ENCODE measurements at places on chromosomes 1 and 21.
A peak's percentile ranks its signal among the peaks of the same experiment; 100 is the strongest.

GRCh38 chr1:166166698-166167571, at the start of gene FAM78B:
TSS of gene FAM78B (minus strand) at chr1:166167001. CDS start at chr1:166166248, 753 bp downstream.
- peak; percentile 55 for DNase-seq

- no peak for DNase-seq
Observed at GRCh38 chr21:14959343-14959742, 105.5 kb downstream of the NRIP1 start.

- no peak for DNase-seq
Observed at GRCh38 chr1:246338098-246338497, 169.0 kb downstream of the SMYD3 start.

- no peak for DNase-seq
Observed at GRCh38 chr1:158686111-158687009, at the start of gene SPTA1. TSS of gene SPTA1 (minus strand) at chr1:158686715. CDS start at chr1:158686517, 198 bp downstream.

DNA sequence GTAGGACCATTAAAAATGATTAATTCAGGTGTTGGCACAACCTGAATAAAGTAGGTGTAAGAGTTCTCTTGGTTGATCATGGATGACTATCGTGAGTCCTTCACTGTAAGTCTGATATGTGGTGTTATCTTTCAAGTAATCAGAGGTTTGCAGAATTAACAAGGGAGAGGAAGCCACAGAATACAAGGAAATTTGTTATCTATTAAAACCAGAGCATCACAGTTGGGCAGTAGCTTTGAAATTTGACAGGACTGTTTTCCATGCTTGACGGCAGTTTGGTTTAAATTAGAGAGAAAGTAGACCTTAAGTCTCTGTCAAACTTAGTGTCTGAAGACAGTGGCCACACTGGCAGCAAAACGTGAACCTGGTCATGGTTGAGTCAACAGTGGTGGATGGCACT, 139.5 kb upstream of the KCNK2 start:
- no peak for DNase-seq

- DNase-seq = no peak
Observed at GRCh38 chr21:28282833-28283232, 709.8 kb downstream of the LTN1 start.

DNA sequence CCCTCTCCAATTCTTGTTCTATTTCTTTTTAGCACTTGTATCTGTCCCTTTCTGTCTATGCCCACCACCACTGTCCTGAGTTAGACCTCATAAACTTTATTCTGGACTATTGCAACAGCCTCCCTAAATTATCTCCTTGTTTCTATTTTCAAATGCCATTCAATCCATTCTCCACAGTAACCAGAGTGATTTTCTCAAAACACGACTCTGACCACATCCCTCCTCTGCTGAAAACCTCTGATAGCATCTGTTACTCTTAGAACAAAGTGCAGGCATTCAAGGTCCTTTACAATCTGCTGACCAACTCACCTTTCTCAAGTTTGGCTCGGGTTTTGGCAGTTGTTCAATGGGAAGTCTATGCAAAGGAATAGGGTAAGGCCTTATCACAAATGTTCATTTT, 22.8 kb upstream of the GPX7 start:
- DNase-seq = no peak

DNA sequence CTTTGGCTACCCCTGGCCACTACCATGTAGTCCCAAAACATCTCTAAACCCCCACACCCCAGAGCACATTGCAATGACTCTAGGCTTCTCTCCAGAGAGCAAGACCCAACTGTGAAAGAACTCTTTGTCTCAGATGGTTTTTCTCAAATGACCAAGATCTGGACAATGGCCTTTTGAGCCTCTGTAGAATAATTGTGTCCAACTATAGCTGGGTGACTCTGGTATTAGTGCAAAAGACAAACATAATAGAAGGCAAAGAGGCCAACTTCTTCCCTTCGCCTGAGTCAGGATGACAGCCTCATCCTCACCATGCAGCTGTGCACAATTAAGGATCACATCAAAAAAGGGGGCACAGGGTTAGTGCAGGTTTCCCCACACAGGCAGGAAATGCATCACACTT, 139.6 kb downstream of the BRINP2 start:
- DNase-seq = no peak

DNA sequence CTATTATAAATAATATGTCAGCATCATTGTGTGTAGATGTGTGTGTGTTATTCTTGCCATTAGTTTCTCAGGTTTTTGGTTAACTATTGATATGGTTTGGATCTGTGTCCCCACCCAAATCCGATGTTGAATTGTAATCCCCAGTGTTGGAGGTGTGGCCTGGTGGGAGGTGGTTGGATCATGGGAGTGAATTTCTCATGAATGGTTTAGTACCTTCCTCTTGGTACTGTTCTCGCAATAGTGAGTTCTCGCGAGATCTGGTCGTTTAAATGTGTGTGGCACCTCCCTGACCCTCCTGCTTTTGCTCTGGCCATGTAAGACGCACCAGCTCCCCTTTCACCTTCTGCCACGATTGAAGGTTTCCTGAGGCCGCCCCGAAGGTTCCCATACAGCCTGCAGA, 9.6 kb upstream of the POFUT2 start:
- DNase-seq = no peak

DNA sequence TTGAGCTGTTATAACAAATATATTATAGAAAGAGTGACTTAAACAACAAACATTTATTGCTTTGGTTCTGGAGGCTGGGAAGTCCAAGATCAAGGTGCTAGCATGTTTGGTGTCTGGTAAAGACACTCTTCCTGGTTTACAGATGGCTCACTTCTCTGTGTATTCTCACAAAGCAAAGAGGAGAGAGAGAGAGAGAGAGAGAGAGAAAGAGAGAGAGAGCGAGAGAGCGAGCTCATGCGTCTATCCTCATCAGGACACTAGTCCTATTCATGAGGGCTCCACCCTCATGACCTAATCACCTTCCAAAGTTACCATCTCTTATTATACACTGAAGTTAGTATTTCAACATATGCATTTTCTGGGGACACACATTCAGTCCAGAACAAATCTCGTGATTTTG, 32.7 kb upstream of the PCP4 start:
- no peak for DNase-seq

- no peak for DNase-seq
Observed at GRCh38 chr1:76314730-76315129, 240.2 kb downstream of the ST6GALNAC3 start.

GRCh38 chr1:185670187-185670627, 64.0 kb upstream of the HMCN1 start:
- DNase-seq = no peak

- no peak for DNase-seq
Observed at GRCh38 chr1:157431751-157432150, 120.6 kb downstream of the FCRL5 start.

DNA sequence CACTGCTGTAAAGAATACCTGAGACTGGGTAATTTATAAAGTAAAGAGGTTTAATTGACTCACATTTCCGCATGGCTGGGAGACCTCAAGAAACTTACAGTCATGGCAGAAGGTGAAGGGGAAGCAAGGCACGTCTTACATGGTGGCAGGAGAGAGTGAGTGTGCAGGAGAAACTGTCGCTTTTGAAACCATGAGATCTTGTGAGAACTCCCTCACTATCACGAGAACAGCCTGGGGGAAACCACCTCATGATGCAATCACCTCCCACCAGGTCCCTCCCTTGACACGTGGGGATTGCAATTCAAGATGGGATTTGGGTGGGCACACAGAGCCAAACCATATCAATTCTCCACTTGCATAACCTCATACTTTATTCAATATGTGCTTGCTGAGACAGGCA, 76.6 kb downstream of the GIPC2 start:
- no peak for DNase-seq

DNA sequence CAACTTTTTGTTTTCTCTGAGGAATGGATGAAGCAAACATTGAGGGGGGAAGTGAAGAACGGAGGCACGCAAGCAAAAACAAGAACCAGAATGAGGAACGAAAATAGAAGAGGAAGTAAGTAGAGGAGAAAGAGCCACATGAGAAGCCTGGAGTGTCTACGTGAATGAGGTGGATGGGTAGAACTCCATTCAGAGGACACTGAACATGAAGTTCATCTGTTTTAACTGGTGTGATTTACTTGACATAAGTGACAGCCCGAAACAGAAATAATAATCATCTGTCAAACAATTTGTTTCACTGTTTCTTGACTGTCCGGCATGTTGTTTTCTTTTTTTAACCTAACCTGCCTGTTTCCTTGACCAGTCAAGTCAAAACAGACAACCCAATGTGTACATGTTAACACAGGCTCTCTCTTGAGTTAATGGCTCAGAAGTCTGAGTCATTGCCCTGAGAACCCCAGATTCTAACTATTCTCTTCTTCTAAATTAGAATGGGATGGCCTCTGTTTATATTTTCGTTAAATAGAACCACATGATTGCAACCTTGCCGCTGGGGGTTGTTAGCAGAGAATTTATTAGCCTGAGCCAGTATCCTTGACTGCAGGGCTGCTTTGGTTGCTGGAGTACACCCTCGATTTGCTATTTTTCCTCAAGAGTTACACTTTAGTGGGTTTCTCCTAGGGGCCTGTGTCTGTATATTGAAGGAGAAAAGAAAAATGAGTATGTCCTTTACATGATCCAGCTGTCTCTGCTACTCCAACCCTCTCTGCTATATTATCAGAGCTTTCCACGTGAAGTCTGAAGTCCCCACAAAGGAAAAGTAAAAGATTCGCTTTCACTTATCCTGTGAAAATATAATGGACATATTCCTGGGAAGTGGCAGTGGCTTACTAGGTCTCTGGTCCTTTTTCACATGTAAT, 151.7 kb downstream of the ZC3H11B start:
- peak; percentile 32 for DNase-seq
